ENCODE measurements at places on chromosomes 11 and 22.

DNA sequence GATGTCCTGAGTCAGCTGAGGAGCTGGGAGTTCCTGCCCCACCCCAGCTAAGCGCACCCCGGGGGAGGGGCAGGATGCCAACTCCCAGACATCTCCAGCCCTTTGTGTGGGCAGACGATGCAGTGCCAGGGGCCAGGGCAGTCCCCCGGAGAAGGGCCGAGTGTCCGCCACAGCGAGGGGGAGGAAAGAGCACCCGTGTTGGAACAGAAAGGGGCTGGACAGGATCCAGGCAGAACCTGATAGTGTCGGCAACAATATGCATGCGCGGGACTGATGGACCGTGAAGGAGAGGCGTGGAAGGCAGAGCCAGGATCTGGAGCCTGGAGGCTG, 1434.7 kb downstream of the BRD1 start:
- no peak for DNase-seq

DNA sequence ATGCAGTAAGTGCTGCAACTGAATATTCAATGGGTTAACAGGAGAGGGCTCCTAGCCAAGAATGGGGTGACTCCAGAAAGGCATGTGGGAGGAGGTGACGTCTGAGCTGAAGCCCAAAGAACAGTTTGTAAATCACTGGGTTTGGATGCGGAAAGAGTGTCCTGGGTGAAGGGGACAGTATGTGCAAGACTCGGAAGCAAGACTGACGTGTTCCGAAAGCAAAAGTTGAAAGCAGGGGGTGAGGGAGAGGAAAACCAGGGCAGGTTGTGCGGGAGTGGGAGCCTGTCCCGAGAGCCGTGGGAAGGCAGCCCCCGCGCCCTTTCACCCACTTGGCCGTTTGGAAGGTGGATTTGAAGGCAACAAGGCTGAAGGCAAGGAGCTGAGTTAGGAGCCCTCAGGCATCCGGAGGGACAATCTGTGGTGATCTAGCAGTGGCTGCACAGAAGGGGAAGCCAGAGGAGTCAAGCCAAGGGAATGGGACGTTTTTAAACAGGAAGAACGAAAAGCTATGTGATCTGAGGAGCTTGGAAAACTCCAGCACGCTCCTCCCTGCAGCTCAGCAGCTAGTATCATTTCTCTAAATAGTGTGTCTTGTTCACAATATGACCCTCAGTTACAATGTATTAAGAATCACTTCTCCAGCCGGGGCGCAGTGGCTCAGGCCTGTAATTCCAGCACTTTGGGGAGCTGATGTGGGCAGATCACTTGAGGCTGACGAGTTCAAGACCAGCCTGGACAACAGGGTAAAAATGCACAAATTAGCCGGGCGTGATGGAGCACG, 7.7 kb downstream of the SLC25A18 start:
- no peak for DNase-seq

DNA sequence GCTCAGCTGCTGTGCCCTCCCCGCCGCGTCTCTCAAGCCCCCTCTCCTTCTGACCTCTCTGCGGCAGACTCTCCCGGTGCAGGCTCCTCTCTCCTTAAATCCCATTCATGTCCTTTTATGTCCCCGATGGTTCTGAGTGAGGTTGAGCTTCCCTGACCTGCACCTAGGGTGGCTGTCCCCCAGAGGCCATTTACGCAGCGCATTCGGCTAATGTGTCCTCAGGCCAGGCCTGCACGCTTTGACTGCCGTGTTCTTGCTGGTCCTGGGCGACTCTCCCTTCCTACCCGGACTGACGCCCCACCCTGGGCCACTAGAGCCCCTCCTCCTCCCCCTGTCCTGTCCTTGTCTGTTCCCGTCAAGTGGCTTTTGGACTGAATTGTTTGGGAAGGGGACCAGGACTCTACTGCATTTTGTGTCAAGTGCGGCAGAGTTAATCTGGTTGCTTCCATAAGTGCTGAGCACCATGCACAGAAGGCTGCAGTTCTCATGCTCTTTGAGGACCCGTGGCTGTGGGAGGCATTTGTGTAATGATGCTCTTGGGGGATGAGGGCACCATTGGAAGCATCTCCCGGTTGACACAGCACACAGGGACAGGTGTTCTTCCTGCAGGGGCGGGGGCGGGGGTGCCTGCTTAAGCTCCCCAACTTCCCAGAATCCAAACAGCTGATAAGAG, 37.1 kb downstream of the IGHMBP2 start:
- DNase-seq: no peak

- peak; percentile 32 for DNase-seq
Measured at GRCh38 chr11:11311169-11311568, 41.9 kb downstream of the CSNK2A3 start.

DNA sequence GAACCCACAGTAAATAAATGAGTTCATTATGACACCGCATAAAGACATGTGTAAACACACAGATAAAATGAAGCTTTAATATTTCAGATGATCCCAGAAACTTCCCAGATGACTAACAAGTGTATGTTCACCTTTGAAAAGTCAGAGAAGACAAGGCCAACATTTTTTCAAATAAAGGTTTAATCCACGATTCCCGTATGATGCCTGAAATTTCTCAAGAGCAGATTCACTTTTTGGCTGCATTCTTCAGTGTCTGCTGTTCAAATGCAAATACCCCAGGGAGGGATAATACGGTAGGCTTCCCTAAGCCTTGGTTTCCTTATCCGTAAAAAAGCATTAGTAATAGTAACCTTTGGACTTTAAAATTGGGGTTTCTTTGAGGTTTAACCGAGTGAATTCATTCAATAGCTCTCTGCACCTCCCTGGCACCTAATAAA, 62.5 kb downstream of the SYTL2 start:
- DNase-seq: no peak

GRCh38 chr22:29695129-29695926, 24.5 kb upstream of the CABP7 start:
- DNase-seq: no peak

GRCh38 chr11:91850533-91851275, 373.9 kb upstream of the FAT3 start:
- DNase-seq: no peak

DNA sequence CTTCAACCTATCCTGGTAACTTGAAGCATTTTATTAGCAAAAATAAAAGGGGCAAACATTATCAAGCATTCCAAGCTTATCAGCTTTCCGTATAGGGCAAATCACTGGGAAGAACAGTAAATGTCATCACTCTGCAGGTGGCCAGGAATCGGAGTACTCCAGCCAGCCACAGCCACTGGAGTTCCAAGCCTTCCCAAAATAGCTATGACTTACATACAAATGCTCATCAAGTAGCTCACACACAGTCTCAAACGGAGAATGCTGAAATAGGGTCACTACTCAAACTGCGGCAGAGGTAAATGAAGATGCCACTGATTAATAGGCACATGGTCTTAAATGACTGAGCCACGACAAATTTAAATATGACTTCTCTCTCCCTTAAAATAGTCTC, 2.1 kb downstream of the USP28 start:
- DNase-seq: no peak

- DNase-seq: no peak
Measured at GRCh38 chr11:116312570-116313391, 460.0 kb downstream of the BUD13 start.

DNA sequence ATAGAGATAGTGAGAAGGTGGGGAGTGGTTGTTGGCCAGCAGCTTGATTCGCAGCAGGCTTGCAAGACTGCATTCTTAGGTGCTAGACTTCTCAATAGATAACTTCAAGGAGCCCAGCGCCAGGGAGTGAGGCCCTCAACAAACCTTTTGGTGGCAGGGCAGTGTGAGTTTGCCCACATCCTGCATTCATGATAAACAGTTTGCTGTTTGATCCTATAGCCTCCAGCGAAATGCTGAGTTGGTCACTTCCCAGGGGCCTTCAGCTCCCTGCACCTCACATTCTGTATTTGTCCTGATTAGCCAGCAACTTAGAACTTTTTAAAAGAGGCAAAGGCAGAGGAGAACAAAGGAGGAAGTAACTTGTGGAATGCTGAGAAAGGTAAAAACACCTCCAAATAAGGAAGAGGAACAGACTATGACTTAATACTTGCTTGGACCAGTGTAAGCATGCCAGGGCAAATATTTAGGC, 25.1 kb downstream of the OR10A6 start:
- no peak for DNase-seq

GRCh38 chr11:36131721-36132397, 157.4 kb downstream of the COMMD9 start:
- DNase-seq: no peak

DNA sequence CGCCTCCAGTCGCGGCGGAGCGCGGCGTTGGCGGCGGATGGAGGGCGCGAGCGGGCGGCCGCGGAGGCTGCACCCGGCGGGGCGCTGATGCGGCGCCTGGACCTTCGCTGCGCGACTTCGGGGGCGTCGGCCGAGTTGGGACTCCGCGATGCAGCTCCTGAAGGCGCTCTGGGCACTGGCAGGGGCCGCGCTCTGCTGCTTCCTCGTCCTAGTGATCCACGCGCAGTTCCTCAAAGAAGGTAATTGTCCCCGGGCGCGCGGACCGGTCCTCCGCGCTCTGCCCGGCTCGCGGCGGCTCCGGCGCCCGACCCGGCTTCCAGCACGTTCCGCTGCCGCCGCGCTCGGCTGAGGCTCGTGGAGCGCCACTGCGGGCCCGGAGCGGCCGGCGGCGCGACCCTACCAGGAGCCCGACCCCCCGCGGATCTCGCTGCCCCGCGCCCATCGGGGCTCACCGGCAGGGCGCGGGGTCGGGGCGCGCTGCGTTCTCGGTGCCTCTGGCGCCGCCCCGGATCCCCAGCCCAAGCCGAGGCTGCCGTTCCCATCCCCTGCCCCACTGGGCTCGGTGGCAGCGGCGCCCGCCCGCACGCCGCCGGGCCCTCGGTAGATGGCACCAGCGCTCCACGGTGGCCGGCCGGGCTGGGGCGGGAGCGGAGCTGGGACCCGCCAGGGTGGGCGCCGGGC, 1251.2 kb downstream of the BRD1 start:
- DNase-seq: no peak

- DNase-seq: no peak
Measured at GRCh38 chr11:102272047-102272824, 45.0 kb upstream of the BIRC3 start.

- no peak for DNase-seq
Measured at GRCh38 chr22:30116362-30117117, 36.3 kb downstream of the HORMAD2 start.

- no peak for DNase-seq
Measured at GRCh38 chr22:35477911-35478582, 62.6 kb upstream of the RASD2 start.

DNA sequence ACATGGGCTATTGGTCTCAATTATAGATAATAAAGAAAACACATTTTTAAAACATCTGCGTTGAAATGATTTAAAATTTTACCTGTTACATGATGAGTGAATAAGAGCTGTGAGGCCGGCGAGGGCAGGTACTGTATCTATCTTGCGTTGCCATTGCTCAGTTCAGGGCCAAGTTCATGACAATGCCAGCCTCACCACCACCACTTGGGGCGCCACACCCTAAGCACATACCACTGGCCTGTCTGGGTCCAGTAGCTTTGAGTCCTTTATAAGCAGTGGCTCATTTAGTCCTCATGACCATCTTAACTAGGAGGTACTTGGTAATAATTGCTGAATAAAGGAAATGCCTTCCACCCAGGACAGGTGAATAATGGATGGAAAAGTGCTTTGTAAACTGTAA, 14.5 kb upstream of the MB start:
- peak; percentile 36 for DNase-seq

DNA sequence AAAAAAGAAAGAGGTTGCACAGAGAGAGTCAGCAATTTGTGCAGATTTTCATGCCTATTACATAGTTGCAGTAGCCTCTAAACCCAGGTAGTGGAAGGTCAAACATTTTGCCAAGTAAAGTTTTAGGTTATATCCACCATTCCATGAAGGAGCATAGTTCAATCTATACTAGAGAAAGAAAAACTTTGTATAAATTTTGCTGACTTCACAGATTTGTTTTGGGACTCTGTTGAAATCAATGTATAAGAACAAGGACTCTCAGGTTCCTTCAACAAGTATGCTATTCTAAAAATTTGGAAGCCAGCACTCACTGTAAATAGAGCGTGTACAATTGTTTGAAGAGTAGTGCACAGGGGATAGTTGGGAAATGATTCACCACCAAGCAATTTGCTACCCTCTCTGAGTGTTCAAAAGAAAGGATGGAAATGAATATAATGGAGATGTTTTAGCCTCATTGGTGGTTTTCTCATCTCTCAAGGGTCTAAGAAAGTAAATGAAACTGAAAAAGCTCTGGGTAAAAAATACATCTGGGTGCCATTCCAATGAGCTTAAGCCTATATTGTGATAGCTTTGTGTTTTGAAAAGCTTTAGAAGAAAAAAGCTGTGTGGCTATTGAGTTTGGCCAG, 508.4 kb upstream of the LUZP2 start:
- DNase-seq: no peak

- DNase-seq: no peak
Measured at GRCh38 chr11:8776209-8776608, 93.6 kb downstream of the RPL27A start.

- no peak for DNase-seq
Measured at GRCh38 chr11:8792710-8793109, 110.1 kb downstream of the RPL27A start.

GRCh38 chr11:133720951-133721350, 124.4 kb downstream of the SPATA19 start:
- DNase-seq: no peak

GRCh38 chr11:69377029-69377952, 83.3 kb downstream of the MYEOV start:
- peak; percentile 7 for DNase-seq

DNA sequence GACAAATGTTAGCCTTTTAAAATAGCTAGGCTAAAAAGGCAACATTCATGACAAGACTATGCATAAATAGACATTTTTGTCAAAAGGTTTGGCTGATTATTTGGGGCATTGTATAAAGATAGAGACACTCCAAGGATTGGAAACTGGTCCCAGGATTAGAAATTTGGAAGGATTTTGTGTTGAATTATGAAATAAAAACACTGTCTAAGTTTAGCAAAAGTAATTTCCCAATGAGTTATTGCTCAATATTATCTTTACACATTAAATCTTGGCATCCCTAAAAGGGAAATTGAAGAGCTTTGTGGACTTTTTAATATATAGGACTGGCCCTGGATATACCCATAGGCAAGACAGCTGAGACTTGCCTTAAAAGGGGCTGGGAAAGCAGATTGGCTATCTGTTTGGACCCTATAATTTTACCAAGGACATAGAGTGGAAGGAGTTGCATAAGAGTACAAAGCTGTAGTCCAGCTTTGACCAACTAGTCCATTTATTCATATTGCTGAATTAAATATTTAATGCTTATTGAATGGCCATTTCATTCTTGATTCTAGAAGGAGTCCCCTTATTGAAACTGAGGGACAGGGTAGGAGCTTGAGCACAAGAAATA, 382.7 kb downstream of the METTL15 start:
- no peak for DNase-seq

- DNase-seq: no peak
Measured at GRCh38 chr22:26168330-26168851, 871 bp upstream of the SEZ6L start.

GRCh38 chr11:86013713-86014112, 55.2 kb downstream of the PICALM start:
- no peak for DNase-seq
